Kidney (tissue), 22 donors: ENCODE measurements at places on chromosomes 4 and X.

DNA sequence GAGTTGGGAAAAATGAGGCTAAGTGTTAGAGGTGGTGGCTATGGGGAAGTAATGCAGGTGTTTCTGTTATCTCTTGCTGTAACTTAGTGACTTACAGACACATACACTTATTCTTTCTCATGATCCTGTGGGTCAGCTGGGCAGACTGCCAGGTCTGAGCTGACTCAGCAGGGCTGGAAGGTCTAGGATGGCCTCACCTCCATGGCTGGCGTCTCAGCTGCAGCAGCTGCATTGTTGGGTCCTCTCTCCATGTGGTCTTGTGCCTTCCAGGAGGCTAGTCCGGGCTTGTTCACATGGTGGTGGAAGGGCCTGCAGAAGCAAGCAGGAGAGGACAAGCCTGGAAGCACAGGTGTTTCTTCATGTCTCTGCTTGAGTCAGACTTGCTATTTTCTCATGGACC lies 172.7 kb downstream of the NHS start:
- no peak for DNase-seq

- no peak for DNase-seq
These were observed 1993.8 kb downstream of the ARAP2 start for GRCh38 chr4:34250562-34250961.

GRCh38 chr4:123297836-123298235 lies 98.8 kb upstream of the SPRY1 start:
- no peak for DNase-seq

- DNase-seq = peak; percentile 73
These were observed 12.0 kb downstream of the EREG start for GRCh38 chr4:74376888-74377483.

GRCh38 chr4:10590896-10591295 lies 93.7 kb downstream of the CLNK start:
- DNase-seq = no peak
